ENCODE measurements at places on chromosomes 2 and 18. TPM values are rescaled to one million over a fixed set of nuclear protein-coding genes. Genes with fewer than 3 reads are reported as not detected.
A peak's percentile ranks its signal among the peaks of the same experiment; 100 is the strongest.

The SPRED2 gene
- polyA plus RNA-seq = 38.1 TPM

The LOXHD1 gene
- 3.5 TPM for polyA plus RNA-seq

The FBXO36 gene
- 3.5 TPM for polyA plus RNA-seq

The CBLN2 gene
- 0.77 TPM for polyA plus RNA-seq

The GPBAR1 gene
- polyA plus RNA-seq = 2.9 TPM

The INO80D gene
- 8.5 TPM for polyA plus RNA-seq

GRCh38 chr2:128786316-128786715 is 467.6 kb upstream of the HS6ST1 start:
- no peak for DNase-seq

DNA sequence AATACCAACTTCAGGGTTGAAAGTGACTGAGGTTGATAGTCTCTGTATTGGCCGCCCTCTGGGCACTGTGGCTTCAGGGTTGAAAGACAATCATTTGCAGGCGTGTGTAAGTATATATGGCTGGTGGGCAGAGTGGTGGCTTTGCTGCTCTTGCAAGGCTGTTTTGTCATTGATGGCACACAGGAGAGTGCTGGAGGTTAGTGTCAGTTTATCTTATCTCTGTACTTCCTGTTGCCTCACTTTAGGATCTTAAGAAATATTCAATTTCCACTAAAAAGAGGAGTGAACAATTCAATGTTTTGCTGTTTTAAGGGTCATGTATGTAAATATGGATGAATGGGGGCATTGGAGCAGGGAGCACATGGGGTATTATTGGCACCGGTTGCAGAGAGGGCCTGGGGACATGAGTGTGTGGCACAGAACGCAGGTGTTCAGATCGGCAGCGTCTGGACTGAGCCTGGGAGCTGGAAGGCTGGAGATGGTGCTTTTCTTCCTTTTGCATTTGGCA is 51.5 kb downstream of the NCK2 start:
- no peak for DNase-seq

GRCh38 chr18:35344736-35345459 is 678 bp upstream of the ZNF24 start:
- no peak for DNase-seq

- no peak for DNase-seq
Measured at GRCh38 chr2:67806816-67807215, 256.0 kb downstream of the C1D start.

DNA sequence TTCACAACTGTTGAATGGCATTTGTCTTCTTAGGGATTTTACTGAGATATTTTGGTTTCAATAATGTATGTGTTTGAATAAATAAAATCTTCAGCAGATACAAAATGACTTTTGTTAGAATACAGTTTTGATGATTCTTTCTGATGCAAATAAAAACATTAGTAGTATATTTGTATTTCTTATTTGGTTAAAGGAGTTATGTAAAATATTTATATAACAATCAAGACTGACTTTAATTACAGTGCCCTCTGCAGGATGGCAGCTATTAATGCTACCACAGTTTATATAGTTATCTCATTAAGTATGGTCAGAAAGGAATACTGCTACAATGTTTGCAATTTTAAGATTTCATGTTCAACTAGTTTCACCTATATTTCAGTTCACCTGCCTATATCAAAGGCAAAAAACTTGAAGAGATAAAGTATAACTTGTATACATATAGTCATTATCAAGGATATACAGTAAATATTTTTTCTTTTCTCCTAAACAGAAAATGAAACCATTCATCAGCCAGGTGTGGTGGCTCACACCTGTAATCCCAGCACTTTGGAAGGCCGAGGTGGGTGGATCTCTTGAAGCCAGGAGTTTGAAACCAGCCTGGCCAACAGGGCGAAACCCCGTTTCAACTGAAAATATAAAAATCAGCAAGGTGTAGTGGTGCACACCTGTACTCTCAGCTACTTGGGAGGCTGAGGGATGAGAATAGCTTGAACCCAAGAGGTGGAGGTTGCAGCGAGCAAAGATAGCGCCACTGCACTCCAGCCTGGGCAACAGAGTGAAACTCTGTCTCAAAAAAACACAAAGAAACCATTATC is 19.8 kb downstream of the ARL5A start:
- no peak for DNase-seq

GRCh38 chr2:69260666-69261065 is 126.4 kb downstream of the GFPT1 start:
- DNase-seq = no peak

GRCh38 chr2:186485576-186485870 is 537 bp upstream of the ZC3H15 start:
- no peak for DNase-seq

DNA sequence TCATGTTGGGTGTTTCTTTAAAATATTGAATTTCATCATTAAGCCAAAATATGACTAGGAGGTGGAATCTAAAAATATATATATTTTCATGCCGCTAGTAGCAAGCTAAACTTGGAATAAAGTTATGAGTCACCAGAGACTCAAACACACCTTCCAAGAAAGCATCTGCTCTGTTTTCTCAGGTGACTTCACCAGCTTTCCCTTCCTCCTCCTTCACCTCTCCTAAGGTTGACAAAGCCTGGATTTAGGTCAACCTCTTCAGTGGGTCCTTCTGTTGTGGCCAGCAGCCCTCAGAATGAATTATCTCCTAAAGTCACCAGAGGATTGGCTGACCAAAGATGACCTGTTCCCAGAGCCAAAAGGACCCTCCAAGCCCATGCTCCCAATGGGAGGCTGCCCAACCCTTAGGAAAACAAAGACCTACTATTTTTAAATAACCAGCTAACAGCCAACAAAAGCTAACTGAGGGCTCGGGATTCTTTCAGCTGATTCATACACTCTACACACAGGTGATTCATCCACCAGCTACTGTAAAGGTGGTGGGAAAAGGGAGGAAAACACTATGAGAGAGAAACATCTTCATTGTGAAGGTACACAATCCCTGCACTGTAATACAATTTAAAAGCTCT is 113.9 kb downstream of the MYO5B start:
- no peak for DNase-seq

DNA sequence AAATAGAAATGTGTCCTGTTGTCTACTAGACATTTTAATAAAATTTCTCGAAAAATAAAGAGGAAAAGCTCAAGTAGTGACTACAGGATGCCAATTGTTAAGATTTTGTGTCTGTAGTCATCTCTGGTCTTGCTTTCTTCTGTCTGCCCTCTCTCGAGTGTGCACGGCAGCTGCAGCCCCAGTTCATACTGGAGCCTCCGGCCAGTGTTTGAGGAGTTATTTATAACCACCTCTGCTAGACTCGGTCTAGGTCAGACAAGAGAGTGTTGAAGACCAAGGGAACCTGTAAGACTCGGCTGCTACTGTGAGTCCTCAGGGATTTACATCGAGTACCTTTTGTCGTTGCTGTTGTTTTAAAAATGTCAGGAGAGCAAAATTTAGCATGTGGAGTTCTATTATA is 810.1 kb upstream of the POU3F3 start:
- no peak for DNase-seq

GRCh38 chr2:177362499-177362898 is 30.1 kb upstream of the AGPS start:
- no peak for DNase-seq

DNA sequence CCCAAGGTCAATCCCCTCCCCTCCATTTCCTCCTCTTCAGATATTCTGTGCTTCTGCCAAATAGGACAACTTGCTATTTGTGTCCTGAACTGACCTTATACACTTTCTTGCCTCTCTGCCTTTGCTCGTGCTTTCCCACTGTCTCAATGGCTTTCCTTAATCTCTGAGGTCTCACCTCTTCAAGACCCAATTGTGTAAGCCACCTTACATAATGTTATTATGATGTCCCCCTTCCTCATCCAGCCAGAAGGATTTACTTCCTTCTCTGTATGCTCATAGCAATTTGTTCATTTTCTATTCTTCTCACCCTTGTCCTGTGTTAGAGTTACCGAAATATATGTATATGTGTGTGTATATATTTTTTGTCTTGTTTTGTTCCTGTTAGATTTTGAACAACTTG is 26.9 kb upstream of the DARS1 start:
- no peak for DNase-seq

- no peak for DNase-seq
Measured at GRCh38 chr2:232876161-232876977, 6.3 kb downstream of the SNORC start.

- no peak for DNase-seq
Measured at GRCh38 chr2:31028417-31028816, 109.8 kb downstream of the GALNT14 start.

DNA sequence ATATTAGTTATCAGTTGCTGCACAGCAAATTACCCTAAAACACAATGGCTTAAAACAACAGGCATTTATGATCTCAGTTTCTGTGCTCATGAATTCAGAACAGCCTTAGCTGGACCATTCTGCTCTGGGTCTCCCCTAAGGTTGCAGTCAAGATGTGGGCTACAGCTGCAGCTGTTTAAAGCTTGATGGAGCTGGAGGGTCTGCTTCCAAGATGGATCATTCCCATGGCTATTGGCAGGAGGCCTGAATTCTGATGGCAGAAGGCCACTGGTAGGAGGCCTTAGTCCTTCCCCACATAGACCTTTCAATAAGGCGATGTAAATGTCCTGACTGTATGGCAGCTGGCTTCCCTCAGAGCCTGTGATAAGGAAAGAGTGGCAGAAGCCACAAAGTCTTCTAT is 118.6 kb upstream of the SERPINE2 start:
- peak; percentile 85 for DNase-seq

DNA sequence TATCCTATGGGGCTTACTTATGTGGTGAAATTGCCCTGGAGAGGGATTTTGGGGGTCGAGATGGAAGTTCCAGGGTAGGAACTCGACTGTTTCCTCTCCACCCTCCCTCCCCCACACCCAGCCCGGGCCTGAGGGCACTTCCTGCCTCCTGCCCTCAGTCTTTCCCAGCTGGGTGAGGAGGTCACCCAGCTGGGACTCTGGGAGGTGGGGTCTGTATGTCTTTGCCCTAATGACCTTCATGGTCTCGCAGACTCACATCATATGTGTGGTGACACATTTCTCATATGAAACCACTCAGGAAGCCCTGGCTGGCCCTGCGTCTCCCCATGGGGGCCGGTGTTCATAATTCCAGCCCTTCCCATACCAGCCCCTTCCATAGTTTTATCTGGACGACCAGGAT is 12.4 kb downstream of the ATOH8 start:
- no peak for DNase-seq

- no peak for DNase-seq
Measured at GRCh38 chr2:18803141-18803939, 214.0 kb upstream of the NT5C1B start.

DNA sequence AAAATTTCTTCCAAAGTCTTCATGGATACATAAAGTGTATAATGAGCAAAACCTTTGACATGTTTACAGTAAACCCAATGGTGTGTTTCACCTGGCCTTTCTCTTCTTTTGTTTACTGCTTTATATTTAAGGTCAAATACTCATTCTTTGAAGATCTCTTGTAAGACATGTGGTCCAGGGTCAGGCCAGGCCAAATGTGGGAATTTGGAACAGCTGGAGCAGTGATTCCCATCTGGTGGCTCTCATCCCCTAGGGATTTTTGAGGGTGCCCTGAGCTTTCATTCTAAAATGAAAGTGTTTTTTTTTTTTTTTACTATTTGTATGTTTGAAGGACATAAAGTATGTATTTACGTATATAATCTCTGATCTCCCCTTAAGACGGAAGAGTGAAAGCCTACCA is 13.8 kb upstream of the MGAT5 start:
- no peak for DNase-seq

DNA sequence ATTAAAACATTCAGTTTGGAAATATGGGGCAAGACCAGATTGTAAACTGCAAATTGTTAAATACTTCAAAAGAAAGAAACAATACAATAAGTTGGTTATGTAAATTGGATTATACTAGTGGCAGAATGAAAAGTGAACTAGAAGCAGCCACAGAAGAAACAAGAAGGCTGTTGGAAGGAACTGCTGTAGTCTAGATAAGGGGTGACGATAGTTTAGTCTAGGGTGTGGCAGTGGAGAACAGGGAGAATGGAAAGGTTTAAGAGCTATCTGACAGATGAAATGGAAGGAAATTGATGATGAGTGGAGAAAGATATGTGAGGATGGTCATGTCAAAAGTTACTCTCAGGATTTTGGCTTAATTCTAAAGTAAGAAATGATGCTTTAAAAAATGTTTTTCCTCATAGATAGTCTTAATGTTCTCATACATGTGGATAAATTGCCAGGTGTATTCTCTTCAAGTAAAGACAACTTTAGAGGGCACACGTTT is 179.7 kb downstream of the GPD2 start:
- DNase-seq = no peak

DNA sequence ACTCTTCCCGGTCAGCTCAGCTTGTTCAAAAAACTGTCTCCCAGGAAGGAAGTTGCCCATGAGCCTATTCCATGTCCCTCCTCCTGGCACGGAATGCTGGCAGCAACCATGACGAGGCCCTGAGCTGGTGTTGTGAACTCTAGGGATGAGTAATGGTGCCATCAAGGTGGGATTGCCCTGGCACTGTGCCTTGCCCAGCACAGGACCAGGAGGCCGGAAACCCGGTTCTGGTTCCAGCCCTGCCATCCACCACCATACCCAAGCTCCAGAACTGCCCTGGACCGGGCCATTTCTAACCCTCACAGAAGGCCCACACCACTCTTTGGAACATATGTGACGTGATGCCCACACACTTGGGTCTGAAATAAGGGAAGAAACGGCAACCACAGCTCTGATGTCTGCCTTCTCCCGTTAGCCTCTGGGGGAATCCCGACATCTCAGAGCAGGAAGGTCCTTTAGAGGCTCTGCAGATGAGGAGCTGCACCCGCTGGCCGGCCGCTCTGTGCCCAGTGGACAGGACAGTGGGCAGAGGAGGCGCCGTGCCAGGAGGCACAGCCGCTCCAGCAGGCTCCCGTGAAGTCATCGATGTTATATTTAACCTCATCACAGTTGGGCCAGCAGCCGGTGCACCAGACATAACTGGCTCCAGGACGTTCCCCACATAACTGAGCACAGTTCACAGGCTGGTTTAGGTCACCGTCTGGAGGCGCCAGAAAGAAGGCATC is 462.1 kb upstream of the ID2 start:
- DNase-seq = no peak

- DNase-seq = no peak
Measured at GRCh38 chr18:48924630-48925490, 25.9 kb downstream of the SMAD7 start.

GRCh38 chr2:129191530-129191929 is 787.9 kb upstream of the RAB6C start:
- no peak for DNase-seq

DNA sequence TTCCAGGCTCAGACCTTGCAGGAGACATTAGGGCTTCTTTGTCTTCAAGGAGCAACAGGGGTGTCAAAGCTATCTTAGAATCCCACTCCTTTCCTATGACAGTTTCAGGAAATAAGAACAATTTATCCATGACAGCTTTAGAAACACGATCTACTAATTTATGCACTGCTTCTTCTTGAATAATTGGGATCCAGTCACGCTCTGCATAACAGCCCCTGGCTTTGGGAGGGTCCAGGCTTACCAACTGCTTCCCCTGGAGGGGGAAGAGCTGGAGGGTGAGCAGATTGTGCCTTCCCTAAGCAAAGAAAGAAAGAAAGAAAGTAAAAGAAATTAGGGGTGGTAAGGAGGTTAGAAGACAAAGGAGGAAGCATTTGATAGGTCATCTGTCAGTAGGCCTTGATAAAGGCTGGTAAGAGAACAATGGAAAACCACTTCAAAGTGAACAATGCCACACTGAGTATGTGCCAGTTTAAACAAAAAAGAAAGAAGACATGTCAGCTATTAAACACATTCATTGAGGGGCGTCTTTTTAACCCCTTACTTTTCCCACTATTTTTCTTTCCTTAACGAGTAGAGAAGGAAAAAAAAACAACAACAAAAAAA is 327.6 kb downstream of the DCC start:
- DNase-seq = no peak

Measured in muscle of arm (tissue), 14 donors.